ENCODE measurements at places on chromosomes 3 and 15.

DNA sequence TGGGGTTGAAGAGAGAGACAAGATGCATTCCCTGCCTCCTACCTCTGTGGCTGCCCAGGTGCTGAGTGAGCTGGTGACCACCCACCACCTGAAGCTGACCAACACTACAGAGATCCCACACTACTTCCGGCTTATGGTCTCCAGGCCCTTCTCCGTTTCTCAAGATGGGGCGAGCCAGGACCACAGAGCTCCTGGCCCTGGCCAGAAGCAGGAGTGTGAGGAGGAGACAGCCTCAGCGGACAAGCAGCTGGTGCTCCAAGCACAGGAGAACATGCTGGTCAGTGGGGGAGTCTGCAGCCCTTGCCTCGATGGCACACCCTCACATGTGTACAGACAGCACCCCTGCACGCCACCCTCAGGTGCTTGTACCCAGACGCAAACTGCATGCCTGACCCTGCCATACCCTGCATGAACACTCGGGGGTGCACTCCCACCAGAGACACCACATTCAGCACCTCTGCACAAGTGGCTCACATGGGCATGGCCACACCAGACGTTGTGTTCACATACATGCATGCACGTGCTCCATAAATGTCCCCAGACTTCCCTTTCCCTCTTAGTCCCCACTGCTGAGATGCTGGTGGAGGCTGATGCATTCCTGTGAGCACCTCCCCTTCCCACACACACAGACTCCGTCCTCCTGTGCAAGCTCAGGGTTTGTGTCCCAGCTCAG, 19.0 kb downstream of the ACAA1 start:
- peak; percentile 69 for DNase-seq

GRCh38 chr15:51677021-51677420, 4.3 kb upstream of the SCG3 start:
- DNase-seq = no peak

DNA sequence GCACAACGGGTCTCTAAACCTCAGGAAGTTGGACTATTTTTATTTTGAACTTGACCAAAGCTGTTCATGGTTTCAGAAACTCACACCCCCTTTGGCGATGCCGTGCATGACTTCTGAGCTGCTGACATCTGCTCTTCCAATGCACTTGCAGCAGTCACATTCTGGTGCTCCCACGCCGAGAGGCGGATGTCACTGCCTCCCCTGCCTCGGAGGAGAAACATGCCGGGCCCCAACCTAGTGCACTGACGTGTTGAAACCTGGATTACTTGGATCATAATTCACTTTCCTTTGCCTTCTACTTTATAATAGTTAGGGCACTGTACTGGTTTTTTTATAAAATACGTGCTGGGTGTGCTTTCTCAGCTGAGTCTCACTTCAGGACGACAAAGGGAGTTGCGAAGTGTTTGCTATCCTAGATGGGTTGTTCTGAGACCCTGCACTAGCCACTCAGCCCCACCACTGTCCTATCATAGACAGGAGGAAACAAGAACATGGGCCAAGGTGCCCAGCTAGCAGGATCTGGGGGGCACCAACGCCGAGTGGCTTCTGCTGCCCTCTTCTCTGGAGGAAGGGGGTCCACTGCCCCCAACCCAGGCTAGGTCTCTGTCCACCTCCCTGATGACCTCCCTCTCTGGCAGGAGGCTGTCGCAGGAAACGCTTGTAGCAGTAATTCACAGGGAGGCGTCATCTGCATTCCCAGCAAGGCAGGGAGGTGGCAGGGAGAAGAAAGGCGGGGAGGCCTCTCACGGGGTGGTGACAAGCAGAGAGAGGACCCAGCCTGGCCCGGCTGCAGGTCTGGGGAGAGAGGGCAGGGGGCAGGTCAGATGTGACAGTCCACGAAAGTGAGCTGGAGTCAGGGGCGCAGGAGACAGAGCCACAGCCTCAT, 158.8 kb upstream of the IQSEC1 start:
- DNase-seq = no peak

DNA sequence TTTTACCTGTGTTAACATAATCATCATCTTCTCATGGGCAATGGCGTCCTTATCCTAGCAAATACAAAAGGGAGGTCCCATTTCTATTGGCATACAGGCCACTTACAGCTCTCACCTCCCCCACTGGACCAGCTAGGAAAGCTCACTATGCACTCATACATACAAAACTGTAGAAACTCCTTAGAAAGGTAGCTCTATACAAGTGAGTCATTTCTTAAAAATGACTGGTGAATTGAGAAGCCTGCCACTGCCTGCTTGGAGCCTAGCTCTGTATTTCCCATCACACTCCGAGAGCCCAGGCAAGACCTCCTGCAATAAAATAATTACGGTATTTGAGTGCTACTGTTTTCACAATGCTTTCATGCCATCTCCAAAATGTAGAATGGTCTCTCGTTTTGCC, 321.8 kb downstream of the ULK4 start:
- DNase-seq = no peak

- no peak for DNase-seq
These were observed 161.1 kb downstream of the CLSTN2 start for GRCh38 chr3:140096037-140096436.

DNA sequence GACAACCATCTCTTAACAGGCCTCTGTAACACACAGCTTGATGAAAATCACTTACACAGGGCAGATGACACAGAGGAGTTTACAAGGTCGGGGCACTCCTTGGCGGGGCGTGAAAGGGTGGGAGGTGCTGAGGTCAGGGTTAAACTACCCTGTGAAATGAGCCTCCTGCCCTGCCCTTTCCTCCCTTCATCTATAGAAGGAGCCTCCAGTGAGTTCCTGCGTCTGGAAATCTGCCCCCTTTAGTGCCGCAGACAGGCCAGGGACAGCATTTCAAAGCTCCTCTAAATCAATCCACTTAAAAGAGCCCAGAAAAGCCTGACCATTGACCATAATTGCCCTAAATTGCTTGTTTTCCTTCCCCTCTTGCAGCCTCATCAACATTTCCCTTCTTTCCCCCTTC, 1.9 kb downstream of the ROBO1 start:
- no peak for DNase-seq

GRCh38 chr15:78977591-78978347, 32.9 kb upstream of the CTSH start:
- no peak for DNase-seq

DNA sequence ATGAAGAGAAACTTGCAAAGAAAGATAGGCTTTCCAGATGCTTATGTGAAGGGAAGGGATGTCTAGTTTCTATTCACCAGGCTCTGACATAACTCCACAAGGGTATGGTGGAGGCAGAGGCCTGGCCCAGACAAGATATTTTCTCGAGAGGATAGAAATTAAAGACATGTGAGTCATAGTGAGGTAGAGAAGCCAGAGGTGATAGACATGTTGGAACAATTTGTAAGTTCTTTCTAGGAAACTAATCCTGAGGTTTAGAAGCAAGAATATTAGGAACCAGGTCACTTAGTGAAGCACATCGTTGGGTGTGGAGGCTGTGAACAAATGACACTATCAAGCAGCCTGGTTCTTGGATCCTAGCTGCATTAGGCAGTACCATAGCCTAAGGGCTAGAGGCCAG, 176.9 kb downstream of the BBX start:
- DNase-seq = no peak

GRCh38 chr3:47910777-47911440, 105.3 kb downstream of the MAP4 start:
- DNase-seq = no peak

DNA sequence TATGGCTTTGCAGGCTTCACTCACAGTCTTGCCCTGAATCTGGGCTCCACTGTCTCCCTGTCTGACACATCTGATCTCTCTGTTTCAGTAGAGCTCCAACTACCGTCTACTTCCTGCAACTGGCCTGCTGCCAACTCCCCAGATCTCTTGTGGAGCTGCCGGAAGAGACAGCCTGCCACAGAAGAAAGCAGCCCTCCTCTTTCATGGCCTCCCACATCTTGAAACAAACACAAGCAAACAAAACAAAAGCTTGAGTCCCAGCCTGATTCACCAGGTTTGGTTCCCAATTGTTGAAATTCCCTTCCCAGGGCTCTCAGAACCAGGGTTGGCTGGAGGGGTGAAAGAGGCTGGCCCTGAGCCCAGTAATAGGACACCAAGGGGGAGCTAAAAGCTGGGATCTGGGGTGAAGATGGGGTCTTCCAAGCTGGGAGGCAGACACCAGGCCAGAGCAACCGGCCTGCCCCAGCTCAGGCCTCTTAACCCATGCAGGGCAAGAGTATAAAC, 55.3 kb upstream of the CA12 start:
- DNase-seq = peak; percentile 90

DNA sequence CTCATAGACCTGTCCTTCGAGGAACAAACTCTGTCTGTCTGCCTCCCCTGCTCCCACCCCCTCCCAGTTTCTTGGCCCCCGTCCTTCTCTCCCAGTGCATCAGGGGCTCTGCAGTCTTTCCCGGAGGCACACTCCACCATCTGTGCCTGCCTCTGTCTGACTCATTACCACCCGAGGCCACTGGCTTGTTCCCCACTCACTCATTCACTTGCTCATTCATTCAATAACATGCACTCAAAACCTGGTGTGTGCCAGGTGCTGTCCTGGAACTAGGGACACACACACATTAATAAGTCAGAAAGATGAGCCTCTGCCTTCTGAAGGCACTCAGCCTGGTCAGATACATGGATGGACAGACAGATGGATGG, 12.4 kb downstream of the AMIGO3 start:
- DNase-seq = no peak

DNA sequence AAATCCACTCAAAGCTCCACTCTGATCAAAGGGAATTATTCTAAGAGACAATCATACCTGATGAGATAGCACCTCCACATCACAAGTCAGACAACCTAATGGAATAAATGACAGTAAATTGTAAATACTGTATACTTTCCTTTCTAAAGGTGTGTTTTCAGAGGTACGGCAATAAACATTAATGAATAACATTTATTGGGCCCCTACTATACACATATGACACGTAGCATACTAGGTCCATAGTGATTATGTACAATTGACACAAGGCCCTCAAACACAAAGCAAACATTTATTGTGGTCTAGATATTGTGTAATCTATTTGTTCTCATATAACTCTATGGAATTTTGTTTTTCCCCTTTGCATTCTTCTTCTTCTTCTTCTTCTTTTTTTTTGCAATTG, 429.8 kb downstream of the FOXP1 start:
- no peak for DNase-seq

DNA sequence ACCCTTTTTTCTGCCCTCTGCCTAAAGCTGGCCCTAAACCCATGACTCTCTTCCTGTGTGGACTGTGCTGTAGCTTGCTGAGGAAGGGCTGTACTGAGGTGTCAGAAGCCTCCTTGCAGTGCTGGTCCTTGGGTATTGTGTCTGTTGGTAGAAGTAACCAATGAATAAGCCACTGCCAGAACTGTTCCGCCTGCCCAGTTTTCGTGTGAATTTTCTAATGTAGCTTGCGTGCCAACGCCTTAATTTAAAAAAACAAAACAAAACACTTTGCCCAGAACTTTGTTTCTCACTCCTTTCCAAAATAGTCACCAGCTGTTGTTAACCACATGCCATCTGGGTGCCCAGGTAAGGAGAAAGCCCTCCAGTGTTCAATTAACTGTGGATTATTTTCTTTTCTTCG, 101.9 kb downstream of the KLHL25 start:
- DNase-seq = peak; percentile 22

DNA sequence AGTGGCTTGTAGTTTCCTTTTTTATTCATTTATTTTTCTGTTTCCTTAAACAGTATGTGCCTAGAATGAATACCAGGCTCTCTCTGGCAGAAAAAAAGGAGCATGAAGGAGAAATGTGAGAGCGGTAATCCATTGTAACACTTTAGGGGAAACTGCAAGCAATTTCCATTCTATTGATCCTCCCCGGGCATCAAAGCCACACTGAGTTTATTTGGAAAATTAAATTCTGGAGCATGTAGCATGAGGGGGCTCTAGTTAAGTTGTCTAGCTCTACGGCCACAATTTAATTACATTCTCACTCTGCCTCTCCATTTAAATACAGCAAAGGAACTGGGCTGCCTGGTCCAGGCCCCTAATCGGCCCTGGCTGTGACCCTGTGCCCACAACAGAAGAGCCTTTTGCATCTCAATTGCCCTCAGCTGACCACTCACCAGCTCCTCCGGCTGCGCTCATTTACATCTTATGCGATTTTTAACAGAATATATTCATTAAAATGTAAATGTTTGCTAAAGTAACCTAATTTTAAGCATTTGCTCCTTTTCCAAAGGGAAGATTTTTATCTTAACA, 72.9 kb downstream of the MEGF11 start:
- no peak for DNase-seq

DNA sequence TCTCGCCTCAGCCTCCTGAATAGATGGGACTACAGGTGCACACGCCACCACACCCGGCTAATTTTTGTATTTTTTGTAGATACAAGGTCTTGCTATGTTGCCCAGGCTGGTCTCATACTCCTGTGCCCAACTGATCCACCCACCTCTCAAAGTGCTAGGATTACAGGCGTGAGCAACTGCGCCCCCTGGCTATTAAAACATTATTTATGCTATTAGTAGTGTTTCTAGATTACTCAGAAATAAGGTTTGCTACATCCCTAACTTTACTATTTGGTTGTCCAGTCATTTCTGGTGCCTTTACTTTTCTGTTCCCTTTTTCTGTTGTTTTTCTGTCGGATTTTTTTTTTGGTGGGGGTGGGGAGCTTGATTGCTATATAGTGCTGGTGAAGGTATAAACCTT, 393.6 kb upstream of the TPM1 start:
- no peak for DNase-seq

DNA sequence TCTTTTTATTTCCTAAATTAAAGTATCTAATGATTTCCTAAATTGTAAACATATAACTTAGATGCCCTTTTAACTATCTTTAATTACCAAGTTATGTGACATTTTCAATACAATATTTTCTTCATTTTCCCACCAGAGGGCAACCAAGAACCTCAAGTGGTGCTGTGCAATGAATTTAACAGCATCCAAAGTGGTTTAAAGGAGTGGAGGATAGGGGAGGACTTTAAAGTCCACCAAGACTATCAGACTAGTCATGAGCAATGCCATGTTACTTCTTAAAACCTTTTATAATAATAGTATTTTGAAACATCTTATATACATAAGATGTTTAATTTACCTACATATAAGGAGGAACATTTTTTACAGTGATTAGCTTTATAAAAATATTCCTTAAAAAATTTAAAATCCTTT, 74.4 kb downstream of the DLG1 start:
- DNase-seq = peak; percentile 53

DNA sequence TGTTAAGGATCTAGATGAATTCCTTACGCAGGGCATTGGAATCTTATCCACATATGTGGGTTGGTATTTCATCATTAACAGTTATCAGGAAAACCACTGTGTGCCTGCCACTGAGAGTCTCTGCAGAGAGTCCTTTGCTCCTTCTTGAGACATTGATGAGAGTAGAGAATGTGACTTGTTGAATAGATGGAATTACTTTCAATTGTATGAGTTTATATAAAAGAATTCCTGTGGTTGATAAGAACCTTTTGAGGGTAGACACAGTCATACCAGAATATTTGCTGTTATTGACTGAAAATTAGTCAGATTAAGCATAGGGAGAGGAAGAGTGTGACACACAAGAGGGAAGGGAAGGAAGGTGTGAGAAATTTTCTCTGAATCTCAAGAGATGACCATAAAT, 30.8 kb downstream of the ARHGEF26 start:
- no peak for DNase-seq
